Ascending aorta (tissue), 2 donors: ENCODE measurements at places on chromosomes 3 and 15.

- no peak for DNase-seq
- no peak overlapping the region for H3K4me3 ChIP-seq
- H3K4me1 ChIP-seq = no peaks in the 10 kb centered on the region
Observed at GRCh38 chr3:173938159-173938558, 540.6 kb downstream of the NLGN1 start.

GRCh38 chr3:101896083-101896757 lies 46.9 kb downstream of the NFKBIZ start:
- no peak overlapping the region for H3K27ac ChIP-seq
- no peaks in the 10 kb centered on the region for H3K36me3 ChIP-seq
- no peak for DNase-seq
- no peaks in the 10 kb centered on the region for H3K4me1 ChIP-seq

- H3K27me3 ChIP-seq = no peaks in the 10 kb centered on the region
- H3K27ac ChIP-seq = peak overlapping the region; percentile 68
- no peaks in the 10 kb centered on the region for H3K4me1 ChIP-seq
- DNase-seq = peak; percentile 90
Observed at GRCh38 chr3:111924283-111924682, 54.5 kb upstream of the ABHD10 start.

- peaks cover 24% of the 10 kb centered on the region for H3K36me3 ChIP-seq
- H3K27ac ChIP-seq = no peak overlapping the region
- H3K4me1 ChIP-seq = no peaks in the 10 kb centered on the region
- H3K4me3 ChIP-seq = no peak overlapping the region
- no peak for DNase-seq
Observed at GRCh38 chr15:49625460-49626036, 4.7 kb downstream of the DTWD1 start.

- H3K4me3 ChIP-seq = no peak overlapping the region
- H3K27ac ChIP-seq = no peak overlapping the region
- no peaks in the 10 kb centered on the region for H3K36me3 ChIP-seq
- no peaks in the 10 kb centered on the region for H3K27me3 ChIP-seq
- no peaks in the 10 kb centered on the region for H3K4me1 ChIP-seq
Observed at GRCh38 chr3:187954516-187954872, 199.5 kb upstream of the LPP start.

DNA sequence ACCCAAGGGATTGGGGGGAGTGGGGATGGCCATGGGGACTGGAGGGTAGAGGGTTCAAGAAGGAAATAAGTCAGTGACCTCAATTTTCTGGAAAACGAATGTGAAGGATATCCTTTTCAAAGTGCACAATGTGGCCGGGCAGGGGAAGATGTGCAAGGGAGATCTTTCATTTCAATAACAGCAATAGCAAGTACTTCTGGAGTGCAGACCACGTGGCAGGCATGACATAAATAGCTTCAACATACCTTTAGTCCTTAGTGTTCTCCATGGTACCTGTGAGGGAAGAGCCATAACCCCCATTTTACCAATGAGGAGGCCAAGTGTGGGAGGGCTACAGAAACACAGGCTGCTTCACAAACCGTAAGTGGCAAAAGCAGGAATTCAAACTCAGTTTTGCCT lies 138.7 kb downstream of the FOXP1 start:
- H3K27ac ChIP-seq = peak overlapping the region; percentile 63
- no peak overlapping the region for H3K4me3 ChIP-seq
- no peaks in the 10 kb centered on the region for H3K36me3 ChIP-seq

- no peak for DNase-seq
- H3K4me3 ChIP-seq = no peak overlapping the region
- H3K36me3 ChIP-seq = peaks cover 50% of the 10 kb centered on the region
Observed at GRCh38 chr3:53089511-53089910, 40.7 kb downstream of the RFT1 start.

GRCh38 chr15:48993380-48993779 lies 29.7 kb upstream of the SHC4 start:
- no peak for DNase-seq
- no peak overlapping the region for H3K27ac ChIP-seq
- peaks cover 58% of the 10 kb centered on the region for H3K36me3 ChIP-seq

- H3K27ac ChIP-seq = peak overlapping the region; percentile 72
- H3K36me3 ChIP-seq = no peaks in the 10 kb centered on the region
- no peak for DNase-seq
- peaks cover 20% of the 10 kb centered on the region for H3K4me1 ChIP-seq
- no peak overlapping the region for H3K4me3 ChIP-seq
Observed at GRCh38 chr15:77144492-77145070, 73.7 kb upstream of the TSPAN3 start.

DNA sequence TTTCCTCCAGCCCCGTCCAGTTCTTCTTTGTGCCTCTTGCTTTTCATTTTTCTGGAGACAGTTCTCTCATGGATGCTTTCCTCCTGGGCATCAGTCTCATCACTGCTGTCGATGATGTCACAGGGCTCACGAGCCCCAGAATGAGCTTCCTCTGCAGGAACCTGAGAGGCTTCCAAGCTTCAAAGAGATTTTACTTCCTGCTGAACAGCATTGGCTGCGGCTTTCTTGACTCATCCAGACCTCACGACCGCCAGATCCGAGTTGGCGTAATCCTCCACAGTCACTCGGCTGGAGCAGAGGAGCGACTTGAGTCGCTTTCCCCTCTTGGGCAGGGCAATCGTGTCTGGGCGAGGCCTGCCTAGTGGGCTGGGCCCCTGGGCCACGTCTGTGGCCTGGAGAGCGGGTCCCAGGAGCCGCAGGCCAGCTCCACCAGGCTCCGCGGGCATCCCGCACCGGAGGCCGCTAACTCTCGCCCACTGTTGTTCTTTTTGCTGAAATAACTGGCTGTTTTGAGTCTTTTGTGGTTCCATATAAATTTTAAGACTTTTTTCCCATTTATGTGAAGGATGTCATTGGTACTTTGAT lies 20.8 kb upstream of the FAN1 start:
- H3K27me3 ChIP-seq = no peaks in the 10 kb centered on the region
- H3K4me3 ChIP-seq = no peak overlapping the region
- H3K36me3 ChIP-seq = no peaks in the 10 kb centered on the region
- no peak overlapping the region for H3K27ac ChIP-seq
- no peak for DNase-seq

DNA sequence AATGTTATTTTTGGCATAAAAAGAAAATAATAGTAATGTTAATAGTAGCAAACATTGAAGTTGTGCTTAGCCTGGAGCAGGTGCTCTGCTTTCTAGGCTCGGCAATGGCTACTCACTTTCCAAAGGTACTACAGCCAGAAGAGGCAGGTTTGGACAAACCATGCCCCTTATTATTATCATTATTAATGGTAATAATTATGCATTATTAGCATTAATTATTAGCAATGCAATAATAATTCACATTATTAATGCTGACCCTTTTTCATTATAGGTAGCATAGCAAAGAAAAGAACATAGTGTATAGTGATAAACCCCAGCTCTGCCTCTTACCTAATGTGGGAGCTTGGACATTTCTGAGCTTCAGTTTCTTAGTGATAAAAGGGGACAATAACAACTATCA lies 171.4 kb downstream of the EDEM1 start:
- no peak for DNase-seq
- no peaks in the 10 kb centered on the region for H3K36me3 ChIP-seq
- H3K4me3 ChIP-seq = no peak overlapping the region
- no peaks in the 10 kb centered on the region for H3K27me3 ChIP-seq

GRCh38 chr15:47500842-47501241 lies 216.5 kb upstream of the SEMA6D start:
- H3K4me3 ChIP-seq = no peak overlapping the region
- H3K27ac ChIP-seq = no peak overlapping the region
- H3K4me1 ChIP-seq = peaks cover 4% of the 10 kb centered on the region
- no peaks in the 10 kb centered on the region for H3K36me3 ChIP-seq
- no peak for DNase-seq

DNA sequence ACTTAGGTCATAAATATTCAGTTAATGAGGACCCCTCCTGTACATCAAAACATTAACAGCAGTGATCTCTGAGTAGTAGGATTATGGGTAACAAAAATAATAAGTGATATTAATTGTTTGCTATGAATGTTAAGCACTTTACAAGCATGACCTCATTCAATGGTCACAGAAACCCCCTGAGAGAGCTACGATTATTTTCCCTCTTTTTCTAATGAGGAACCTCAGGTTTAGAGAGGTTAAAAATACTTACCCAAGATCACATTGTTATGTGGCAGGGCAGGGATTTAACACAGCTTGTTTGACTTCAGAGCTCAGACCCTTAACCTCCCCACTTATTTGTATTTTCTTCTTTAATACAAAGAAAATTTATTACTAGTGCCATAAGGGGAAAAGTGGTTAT lies 228.2 kb downstream of the TBL1XR1 start:
- H3K4me1 ChIP-seq = no peaks in the 10 kb centered on the region
- H3K27ac ChIP-seq = no peak overlapping the region
- no peaks in the 10 kb centered on the region for H3K36me3 ChIP-seq
- no peak for DNase-seq
- H3K4me3 ChIP-seq = no peak overlapping the region
- no peaks in the 10 kb centered on the region for H3K27me3 ChIP-seq

GRCh38 chr3:124653071-124653796 lies 77.0 kb upstream of the UMPS start:
- no peaks in the 10 kb centered on the region for H3K4me1 ChIP-seq
- no peaks in the 10 kb centered on the region for H3K27me3 ChIP-seq
- H3K27ac ChIP-seq = no peak overlapping the region
- DNase-seq = no peak
- no peak overlapping the region for H3K4me3 ChIP-seq
- peaks cover 91% of the 10 kb centered on the region for H3K36me3 ChIP-seq

DNA sequence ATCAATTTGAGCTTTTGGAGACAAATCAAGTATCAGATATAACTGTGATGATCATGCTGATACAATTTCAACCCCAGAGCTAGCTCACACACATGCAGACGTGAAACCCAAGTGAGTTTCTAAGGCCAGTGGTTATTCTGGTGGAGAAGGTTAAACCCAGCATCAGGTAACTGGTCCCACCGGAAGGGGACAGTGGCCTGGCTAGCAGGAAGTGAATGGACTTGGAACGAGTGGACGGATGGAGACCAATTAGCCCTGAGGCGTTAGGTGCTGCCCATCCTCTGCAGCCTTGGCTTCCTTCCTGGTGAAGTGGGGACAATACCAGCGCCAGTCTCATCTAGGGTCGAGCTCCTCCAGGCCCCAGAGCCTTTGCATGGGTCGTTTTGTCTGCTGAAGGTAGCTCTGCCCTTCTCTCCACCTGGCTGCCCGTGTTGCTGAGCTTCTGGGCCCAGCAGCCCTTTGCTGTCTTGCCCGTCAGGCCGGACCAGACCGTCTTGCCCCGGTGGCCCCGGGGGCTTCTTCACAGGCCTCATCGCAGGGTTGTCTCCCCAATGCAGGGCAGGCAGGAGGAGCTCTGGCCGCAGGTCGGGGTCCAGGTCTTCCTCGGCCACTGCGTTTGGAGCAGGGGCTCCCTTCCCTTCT lies 915 bp upstream of the KCTD6 start:
- no peaks in the 10 kb centered on the region for H3K27me3 ChIP-seq
- H3K27ac ChIP-seq = peak overlapping the region; percentile 92
- DNase-seq = no peak
- H3K36me3 ChIP-seq = no peaks in the 10 kb centered on the region

DNA sequence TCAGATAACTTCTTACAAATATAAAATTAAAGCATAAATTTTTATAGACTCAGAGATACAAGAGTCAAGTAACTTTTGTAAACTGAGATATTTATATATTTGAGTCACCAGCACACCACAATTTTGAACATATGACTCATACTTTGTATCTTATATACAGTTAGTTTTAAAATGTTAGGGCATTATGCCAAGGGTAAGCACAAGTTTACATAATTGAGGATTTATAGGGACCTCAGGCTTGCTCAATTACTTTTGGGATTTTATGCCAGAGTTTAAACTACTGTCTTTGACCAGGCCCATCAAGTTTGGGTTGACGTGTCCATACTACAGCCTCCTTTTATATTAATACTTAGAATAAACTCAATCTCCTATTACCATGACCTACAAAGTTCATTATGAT lies 7.4 kb upstream of the FGF7 start:
- no peak overlapping the region for H3K27ac ChIP-seq
- H3K4me3 ChIP-seq = no peak overlapping the region
- no peak for DNase-seq
- no peaks in the 10 kb centered on the region for H3K4me1 ChIP-seq

GRCh38 chr3:129403450-129403849 lies 25.0 kb downstream of the EFCAB12 start:
- peaks cover 3% of the 10 kb centered on the region for H3K4me1 ChIP-seq
- no peak overlapping the region for H3K27ac ChIP-seq
- H3K36me3 ChIP-seq = no peaks in the 10 kb centered on the region
- no peak for DNase-seq

- no peaks in the 10 kb centered on the region for H3K4me1 ChIP-seq
- H3K4me3 ChIP-seq = peak overlapping the region; percentile 60
- DNase-seq = no peak
Observed at GRCh38 chr15:96346409-96346970, 16.0 kb downstream of the NR2F2 start.
